ENCODE measurements at places on chromosomes 2 and 18. TPM values are rescaled to one million over a fixed set of nuclear protein-coding genes. Genes with fewer than 3 reads are reported as not detected.

GRCh38 chr2:190328573-190329147, 9.0 kb upstream of the HIBCH start:
- DNase-seq: no peak

DNA sequence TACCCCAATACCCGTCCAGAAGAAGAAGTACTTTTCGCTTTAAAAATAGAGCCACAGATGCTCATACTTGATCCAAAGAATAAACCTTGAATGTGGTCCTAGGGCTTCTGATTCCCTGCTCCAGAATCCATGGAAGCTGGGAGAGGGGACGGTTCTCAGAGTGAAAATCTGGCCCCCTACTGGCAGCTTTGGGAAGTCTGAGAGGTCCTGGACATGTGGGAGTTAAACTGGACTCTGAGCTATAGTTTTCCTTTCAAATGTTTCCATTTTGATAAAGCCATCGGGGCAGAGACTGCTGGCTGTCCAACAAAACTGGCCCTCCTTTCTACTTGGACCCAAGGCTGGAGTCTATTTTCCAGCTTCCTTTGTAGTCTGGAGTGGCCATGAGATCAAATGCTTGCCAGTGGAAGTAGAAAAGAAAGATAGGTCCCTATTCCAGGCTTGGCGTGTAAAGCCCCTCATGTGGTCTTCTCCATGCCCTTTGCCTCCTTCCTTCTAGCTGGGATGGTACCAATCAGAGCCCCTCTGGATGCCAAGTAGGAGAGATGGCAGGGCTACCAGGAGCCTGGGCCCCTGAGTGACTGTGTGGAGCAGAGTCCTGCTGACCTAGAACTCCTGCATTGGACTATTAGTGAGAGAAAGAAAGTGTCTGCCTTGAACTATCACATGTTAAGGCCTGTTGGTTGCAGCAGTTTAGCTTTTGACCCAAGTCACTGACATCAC, 37.7 kb upstream of the TBC1D8 start:
- DNase-seq: peak; percentile 83

DNA sequence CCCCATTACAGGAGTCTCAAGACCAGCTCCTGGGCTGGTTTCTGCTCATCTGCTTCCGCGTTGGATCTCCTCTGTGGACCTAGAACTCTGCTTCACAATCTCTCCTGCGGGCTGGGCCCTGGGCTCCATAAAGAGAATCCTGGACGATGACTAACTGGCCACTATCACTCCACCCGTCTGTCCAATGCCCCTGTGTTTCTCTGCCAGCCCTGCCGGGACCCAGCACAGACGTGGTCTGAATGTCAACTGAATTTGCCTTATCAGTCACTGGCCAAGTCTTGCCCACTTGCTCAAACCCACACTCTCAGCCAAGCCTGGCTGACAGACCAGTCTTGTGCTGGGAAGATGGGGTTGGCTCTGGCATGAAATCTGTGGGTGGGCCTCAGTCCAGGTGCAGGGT, 17.4 kb downstream of the KIF3C start:
- DNase-seq: peak; percentile 76

Gene GALM
- 54.2 TPM for total RNA-seq

DNA sequence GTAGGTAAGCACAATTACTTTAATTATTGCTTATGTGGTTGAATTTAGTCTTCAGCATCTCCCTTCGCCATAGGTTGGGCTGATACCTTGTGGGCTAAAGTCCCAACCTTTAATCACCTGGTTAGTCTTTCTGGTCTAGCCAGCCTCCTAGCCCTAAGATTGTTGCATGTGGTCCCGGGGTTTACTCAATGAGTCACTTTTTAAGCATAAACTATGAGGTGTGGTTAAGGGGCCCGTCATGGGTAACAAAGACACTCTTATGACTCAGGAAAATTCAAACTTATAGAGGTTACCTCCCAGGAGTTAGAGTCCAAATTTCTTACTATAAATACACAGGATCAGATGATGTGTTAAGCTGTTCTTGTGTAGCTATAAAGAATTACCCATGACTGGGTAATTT, 841.6 kb downstream of the TRIB2 start:
- DNase-seq: no peak

DNA sequence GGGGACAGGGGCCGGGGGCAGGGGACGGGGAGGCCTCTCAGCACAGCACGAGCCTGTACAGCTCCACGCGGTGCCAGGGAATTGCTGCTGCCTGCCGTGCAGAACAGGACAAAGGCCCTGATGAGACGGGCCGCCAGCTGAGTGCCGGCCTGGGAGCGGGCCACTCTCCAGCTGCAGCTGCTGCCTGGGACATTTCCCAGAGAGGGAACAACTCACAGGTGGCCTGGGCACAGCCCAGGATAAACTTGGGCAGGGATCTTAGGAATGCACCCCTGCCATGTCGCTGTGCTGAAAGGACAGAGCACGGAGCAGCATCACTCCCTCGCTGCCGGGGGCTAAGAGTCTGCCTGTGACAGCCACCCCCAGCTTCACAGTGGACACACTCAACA, 38.8 kb downstream of the CENPO start:
- peak; percentile 87 for DNase-seq

- no peak for DNase-seq
These were observed 10.1 kb downstream of the LDAH start for GRCh38 chr2:20812779-20813178.

DNA sequence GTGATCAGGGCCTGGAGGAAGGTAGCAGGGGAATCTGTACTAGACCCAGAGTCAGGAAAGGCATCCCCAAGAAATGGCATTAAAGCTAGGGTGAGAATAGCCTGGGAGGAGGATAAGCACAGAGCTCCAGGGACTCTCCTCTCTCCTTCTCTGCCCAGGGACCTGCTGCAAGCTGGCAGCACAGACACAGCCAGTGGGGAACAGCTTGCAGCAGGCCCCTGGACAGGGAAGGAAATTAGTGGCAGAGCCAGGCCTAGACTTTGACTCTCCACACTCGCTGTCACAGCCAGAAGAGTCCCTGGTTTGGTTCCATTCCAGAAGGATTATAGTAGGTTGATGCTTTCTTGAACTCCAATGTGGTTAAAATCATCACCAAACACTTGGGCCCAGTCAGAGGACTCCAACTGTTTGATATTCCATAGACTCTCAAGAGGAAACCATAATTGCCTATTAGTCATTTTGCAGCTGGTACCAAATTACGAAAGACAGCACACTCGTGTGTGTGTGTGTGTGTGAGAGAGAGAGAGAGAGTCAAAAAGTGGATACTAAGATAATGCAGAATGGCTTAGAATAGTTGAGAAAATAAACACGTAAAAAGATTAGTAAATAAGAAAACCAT, 95.5 kb upstream of the ATP8B1 start:
- peak; percentile 85 for DNase-seq

Gene TMEM178A
- total RNA-seq: 0.29 TPM
